Hypothalamus (tissue), 51 donors: ENCODE measurements at places on chromosomes 11 and 22.

DNA sequence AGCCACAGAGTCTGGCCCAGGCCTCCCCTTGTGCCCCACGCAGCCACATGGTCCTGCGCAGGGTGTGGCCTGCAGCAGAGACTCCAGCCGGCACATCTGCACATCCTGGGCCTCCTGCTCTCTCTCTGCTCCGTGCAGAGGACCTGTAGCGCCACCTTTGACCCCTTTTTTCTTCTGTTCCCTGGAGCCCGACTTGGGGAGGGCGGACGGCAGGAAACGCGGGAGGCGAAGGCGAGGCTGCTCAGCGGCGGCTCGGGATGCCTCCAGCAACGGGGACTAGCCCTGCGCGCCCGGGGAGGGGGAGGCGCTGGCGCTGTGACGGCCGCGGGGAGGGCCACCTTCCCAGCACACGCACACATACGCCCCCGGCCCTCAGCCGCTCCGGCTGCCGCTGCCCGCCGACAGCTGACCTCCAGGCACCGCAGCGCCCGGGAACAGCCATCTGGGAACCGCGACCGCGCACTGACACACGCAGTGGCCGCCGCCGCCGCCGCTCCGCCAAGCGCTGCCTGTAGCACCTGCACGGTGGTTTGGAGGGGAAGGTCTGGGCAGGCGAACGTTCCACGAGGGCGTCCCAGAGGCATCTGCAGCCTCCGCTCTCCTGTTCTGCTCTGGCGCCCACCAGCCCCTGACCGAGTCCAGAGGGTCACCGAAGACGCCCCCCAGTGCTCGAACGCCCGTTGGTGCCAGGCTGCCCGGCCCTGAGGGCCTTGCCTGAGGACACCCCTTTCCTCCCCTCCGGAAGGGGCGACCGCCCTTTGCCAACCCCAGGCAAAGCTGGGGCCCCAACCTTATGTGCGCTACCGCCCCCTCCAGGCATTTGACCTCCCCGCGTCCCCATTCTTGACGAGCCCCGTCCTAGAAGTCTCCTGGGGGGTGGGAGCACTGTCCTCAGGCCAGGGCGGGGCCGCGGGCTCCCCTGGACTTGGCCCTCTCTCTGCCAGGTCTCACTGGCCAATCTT lies 16.9 kb upstream of the C22orf42 start:
- no peak for DNase-seq

- no peak for DNase-seq
These were observed 89.6 kb downstream of the SERGEF start for GRCh38 chr11:17923217-17923616.

- no peak for DNase-seq
These were observed 24.8 kb upstream of the MICAL2 start for GRCh38 chr11:12085371-12086251.

- DNase-seq = no peak
These were observed 4.3 kb downstream of the SLC43A3 start for GRCh38 chr11:57422669-57423068.

DNA sequence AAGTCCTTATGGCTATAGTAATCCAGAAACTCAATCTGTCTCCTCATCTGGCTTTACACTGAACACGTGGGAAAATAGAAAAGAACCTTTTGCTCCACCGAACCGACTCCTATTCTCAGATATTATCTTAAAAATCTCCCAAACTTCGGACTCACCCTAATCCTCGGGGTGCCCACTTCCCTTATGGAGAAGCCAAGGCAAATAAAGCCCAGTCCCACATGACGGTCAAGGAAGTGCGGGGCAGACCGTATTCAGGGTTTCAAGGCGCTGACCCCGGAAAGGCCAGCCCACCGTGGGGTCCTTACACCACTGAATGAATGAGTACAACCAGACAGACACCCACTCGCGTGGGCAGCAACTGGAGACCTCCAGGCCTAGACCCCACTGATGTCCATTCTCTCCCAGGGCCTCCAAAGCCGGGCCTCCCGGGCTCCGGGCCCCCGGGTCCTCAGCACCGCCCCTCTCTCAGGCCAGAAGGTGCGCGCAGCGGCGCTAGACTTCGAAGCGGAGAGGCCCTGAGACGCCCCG lies 489 bp downstream of the NUP98 start:
- DNase-seq = no peak

DNA sequence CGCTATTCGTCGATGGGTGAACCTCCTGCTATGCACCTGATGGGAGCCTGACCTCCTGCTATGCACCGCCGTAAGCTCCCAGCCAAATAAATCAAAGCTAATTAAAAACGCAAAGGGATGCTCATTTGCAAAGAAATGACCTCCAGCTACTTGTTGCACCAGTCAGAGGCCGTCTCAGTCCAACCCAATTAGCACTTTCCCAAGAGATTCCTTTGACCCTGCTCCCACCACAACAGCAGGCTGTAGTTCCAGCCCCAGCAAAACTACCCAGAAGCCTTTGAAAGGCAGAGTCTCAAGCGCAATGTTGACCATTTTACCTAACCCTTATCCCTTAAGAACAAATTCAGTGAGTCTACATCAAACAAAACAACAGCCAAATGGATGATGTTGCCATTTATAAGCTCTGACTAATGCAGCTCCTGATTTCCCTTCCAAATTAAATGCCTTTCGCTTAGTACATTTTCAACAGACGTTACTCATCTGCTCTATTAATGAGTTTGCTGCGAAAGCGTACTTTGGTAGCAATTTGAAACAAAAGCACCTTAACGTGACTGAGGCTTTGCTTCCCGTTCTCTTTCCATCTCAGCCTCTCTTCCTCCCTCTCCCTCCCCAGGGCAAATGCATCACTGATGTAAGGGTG lies 17.2 kb upstream of the BSX start:
- DNase-seq = no peak

DNA sequence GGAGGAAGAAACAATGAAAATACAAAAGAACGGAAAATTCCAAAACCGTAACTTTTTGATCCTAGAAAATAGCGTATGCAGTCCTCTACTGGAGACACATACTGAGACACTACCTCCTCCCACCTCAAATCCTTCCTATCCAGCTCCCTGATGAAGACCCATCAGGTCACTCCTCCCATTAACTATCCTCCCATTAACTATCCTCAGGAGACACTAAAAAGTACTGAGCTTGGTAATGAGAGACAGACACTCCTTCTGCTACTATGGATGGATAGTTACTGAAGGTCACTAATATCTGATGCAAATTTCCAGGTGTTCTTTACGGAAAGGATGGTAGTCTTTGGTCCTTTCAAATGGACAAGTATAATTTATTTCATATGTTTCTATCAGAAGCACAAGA lies 237.5 kb upstream of the BLID start:
- no peak for DNase-seq

- no peak for DNase-seq
These were observed 20.0 kb downstream of the CPT1A start for GRCh38 chr11:68821670-68822069.

DNA sequence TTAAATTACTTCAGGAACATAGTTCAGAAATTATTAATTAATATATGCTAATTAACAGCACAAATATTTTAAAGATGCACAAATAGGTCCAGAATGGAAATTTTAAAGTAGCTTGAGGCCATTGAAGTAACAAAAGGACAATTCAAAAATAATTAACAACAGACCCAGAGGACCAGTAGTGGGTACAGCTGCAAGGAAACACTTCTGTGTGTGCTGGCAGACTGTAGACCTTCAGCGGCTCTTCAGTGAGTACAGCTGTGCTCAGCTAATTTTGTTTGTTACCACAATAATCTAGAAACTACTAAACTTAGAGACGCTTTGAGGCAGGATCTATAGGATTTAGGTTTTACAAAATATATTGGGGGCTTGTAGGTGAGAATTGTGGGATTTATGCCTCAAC lies 103.8 kb downstream of the GRIA4 start:
- no peak for DNase-seq

- no peak for DNase-seq
These were observed 4.8 kb upstream of the ARHGEF12 start for GRCh38 chr11:120331301-120331996.

DNA sequence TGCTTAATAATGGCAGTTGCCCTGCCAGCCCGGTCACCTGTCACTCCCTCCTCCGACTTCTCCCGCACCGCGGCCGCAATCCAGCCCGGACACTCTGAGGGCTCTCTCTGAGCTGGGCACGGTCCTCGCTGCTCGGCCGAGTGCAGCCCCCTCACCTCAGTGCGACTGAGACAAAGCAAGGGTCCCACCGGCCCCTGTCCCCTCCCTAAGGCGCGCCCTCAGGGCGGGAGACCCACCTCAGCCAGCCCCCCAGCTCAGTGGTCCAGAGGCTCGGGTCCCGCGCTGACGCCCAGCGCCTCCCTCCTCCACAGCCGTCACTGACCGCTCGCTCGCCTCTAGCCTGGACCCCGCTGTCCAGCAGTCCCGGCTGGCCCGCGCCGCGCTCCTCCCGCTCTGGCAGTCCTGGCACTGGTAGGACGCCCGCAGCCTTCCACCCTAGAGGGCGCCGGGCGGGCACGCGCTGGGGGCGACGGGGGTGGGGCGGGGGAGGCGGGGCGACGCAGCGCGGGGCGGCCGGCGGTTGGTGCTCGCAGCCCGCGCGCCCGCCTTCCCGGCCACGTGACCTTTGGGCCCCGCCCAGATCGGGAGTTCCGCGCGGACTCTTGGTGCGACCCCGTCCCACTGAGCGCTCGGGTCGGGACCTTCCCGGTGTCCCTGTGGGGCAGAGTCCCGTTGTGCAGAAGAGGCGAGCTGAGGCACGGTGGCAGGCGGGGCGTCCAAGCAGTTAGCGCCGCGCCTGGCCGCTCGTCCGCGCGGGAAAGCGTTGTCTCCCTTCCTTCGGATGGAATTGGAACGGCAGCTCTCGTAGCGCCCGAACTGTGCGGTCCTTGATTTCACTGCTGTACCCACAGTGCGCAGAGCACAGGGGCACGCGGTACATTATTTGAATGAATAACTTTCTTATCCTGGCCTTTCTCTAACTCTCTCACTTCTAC lies 7.8 kb upstream of the L3MBTL2 start:
- peak; percentile 75 for DNase-seq

GRCh38 chr22:49466878-49467595 lies 360.6 kb downstream of the BRD1 start:
- no peak for DNase-seq

DNA sequence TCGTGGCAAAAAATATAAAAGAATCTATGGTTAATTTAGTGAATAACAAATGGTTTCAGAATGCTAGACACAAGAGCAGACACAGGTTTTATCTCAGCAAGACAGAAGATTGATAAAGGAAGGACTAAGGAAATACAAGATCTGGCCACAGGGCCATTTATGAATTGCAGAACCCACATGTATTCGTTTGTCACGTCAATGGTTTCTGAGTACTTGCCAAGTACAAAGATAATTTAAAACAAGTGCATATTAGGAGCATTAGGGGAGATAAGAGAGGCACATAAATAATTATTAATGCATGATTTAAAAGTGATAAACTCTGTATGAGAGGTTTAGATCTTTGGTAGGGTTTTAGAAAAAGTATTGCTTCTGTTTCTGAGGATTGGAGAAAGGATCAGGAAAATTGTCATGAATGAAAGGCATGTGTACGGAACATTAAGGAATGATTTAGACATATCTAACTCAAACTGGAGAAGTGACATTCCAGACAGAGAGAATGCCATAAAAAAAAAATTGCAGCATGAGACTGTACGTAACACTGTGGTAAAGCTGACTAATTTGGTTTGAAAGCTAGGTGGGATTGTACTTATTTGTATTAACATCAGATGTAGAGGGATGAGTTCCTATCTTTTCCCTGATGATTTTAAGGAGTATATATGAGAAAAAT lies 727.1 kb downstream of the NELL1 start:
- no peak for DNase-seq

- no peak for DNase-seq
These were observed 57.9 kb upstream of the EIF3D start for GRCh38 chr22:36586852-36587251.

DNA sequence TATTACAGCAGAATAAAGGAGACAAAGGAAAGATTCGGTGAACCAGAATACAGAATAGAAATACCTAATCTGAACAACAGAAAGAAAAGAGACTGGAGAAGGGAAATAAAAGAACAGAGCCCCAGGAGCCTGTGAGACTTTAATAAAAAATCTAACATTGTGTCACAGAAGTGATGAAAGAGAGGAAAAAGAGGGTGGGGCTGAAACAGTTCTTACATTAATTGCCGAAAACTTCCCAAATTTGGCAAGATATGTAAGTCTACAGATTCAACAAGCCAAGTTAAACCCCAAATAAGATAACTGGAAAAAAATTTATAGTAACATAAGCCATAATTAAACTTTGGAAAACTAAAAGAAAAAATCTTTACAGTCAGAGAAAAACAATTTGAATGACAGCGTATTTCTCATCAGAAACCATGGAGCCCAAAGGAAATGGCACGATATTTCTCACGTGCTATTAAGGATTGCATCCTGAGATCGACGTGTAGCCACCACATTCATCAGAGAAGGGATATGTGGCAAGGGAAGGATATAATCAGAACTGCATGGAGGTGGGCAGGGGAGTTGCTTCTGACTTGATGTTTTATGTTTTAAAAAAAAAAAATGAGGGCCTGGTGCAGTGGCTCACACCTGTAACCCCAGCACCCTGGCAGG lies 73.9 kb downstream of the SGSM3 start:
- DNase-seq = no peak

DNA sequence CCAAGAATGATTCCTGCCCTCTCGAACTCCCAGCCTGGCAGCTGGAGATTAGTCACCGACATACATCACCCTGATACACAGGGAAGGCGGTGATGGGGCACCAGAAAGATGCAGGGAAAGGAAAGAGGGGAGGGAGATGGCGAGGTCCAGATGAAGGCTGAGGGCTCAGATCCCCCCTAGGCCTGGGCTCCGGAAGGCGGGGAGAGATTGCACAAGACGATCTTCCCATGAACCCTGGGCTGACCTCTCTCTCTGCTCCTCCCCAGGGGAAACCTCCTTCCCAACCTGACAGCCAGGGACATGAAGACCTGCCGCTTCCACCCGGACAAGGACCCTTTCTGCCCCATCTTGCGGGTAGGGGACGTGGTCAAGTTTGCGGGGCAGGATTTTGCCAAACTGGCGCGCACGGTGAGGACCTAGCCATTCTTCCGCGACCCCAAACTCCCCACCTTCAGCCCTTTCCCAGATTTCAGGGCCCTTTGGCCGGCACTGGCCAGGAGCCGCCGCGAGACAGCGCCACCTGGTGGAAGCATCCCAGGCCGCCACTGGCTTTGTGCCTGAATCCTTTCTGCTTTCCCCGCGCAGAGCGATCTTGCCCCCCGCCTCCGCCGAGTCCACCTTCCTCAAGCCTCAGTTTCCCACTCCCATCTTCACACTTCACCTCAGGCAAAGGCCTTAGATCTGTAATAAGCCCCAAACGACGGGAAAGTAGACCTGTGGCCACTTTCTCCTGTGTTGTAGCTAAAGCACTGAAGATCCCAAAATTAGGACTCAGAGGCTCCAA lies 11.5 kb downstream of the P2RX3 start:
- peak; percentile 57 for DNase-seq

DNA sequence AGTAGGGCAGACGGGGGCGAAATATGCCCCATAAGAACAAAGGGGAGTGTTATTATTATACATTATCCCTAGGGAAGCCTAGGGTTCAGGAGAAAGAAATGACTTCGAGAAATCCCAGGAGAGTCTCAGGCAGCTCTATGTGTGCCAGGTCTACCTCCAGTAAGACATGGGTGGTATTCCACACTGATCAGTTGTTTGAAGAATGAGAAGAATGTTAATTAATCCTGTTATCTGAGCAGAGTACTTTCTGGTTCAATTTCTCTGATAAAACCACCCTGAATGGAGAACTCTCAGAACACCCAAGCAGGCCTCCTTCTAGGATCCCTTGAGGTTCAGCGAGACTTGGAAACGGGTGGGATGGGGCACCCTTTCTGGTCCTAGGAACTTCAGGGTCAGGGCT lies 46.2 kb downstream of the PRR5L start:
- DNase-seq = no peak
